GM23338 (cell line): ENCODE measurements at places on chromosomes 2 and 18. TPM values are rescaled to one million over a fixed set of nuclear protein-coding genes. Genes with fewer than 3 reads are reported as not detected.

The BCL11A gene
- total RNA-seq = 49.2 and 57.5 TPM in 2 replicates

The WNT6 gene
- not detected in 2 replicates for total RNA-seq

The FABP1 gene
- total RNA-seq = not detected in 2 replicates

The DLGAP1 gene
- total RNA-seq = 48.5 and 59.5 TPM in 2 replicates

The CELF4 gene
- 2.6 and 3.6 TPM in 2 replicates for total RNA-seq

The LYG1 gene
- total RNA-seq = 0.35 TPM in 1 of 2 replicates, not detected in the other

The MTLN gene
- total RNA-seq = 34.1 and 40.2 TPM in 2 replicates

The GNLY gene
- total RNA-seq = not detected in 2 replicates

The ALPP gene
- 0.28 and 0.31 TPM in 2 replicates for total RNA-seq

The SRBD1 gene
- 44.3 and 46.3 TPM in 2 replicates for total RNA-seq

The ALLC gene
- total RNA-seq = not detected in 2 replicates

The GALNT5 gene
- total RNA-seq = 0.04 and 0.14 TPM in 2 replicates

The OSR1 gene
- 0.24 TPM in 1 of 2 replicates, not detected in the other for total RNA-seq

The CRYBA2 gene
- not detected in 2 replicates for total RNA-seq
